ENCODE measurements at places on chromosomes 12 and 14. TPM values are rescaled to one million over a fixed set of nuclear protein-coding genes. Genes with fewer than 3 reads are reported as not detected.

The CNTN1 gene
- polyA plus RNA-seq: 0.11 TPM

The SMAGP gene
- 5.7 TPM for polyA plus RNA-seq

The ARG2 gene
- polyA plus RNA-seq: 2.7 TPM

The TEX22 gene
- polyA plus RNA-seq: not detected

The ZBTB39 gene
- 2.2 TPM for polyA plus RNA-seq

The ANKRD33 gene
- 0.03 TPM for polyA plus RNA-seq

The LPAR5 gene
- polyA plus RNA-seq: 0.35 TPM

The GPR132 gene
- polyA plus RNA-seq: 0.37 TPM

The SYNDIG1L gene
- polyA plus RNA-seq: not detected

The MYH6 gene
- polyA plus RNA-seq: 0.18 TPM
